ENCODE measurements at places on chromosomes 1 and 21. TPM values are rescaled to one million over a fixed set of nuclear protein-coding genes. Genes with fewer than 3 reads are reported as not detected.

Gene UHMK1
- 60.1 TPM for total RNA-seq

Gene TMCO4
- total RNA-seq, result 12.1 TPM

Gene OLIG2
- not detected for total RNA-seq

Gene CLCA1
- not detected for total RNA-seq

Gene PLCH2
- total RNA-seq, result 2.8 TPM

Gene TRAF3IP3
- 392 TPM for total RNA-seq

Gene RCSD1
- 74.7 TPM for total RNA-seq

Gene MYBPH
- not detected for total RNA-seq

Gene PLEKHN1
- total RNA-seq, result 2.8 TPM

Gene TESK2
- total RNA-seq, result 2.6 TPM

Gene LEFTY2
- not detected for total RNA-seq

Gene NUP210L
- total RNA-seq, result not detected

Gene AMPD1
- total RNA-seq, result not detected

Gene PRAMEF10
- total RNA-seq, result not detected

Gene CBS
- 45.6 TPM for total RNA-seq
